ENCODE measurements at places on chromosomes 12 and 14.
A peak's percentile ranks its signal among the peaks of the same experiment; 100 is the strongest.

- no peak for DNase-seq
These were observed 665 bp downstream of the RHOF start for GRCh38 chr12:121792607-121793439.

- no peak for DNase-seq
These were observed 84.4 kb downstream of the SLC24A4 start for GRCh38 chr14:92407410-92407809.

- DNase-seq, result no peak
These were observed 21.9 kb downstream of the PIGH start for GRCh38 chr14:67577909-67578749.

DNA sequence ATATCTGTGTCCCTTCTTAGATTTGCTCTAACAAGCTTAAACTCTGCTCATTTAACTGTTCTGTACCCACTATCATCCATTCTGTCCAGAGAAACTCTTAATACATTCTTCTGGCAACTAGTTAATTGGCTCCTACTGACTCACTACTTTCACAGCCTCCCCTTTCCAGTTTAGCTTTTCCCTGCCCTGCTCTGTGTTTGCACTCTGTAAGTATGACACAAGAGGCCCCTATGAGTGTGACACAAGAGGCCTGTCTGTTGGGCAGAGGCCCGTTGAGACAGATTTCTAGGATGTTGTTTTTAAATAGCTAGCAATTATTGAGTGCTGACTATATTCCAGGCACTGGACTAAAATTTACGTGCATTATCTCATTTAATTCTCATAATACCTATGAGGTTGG, 246.0 kb upstream of the DAAM1 start:
- no peak for DNase-seq

- no peak for DNase-seq
These were observed 29.2 kb downstream of the ALG10 start for GRCh38 chr12:34051486-34051885.

- peak; percentile 97 for DNase-seq
These were observed 25.6 kb downstream of the ELK3 start for GRCh38 chr12:96219700-96220206.

DNA sequence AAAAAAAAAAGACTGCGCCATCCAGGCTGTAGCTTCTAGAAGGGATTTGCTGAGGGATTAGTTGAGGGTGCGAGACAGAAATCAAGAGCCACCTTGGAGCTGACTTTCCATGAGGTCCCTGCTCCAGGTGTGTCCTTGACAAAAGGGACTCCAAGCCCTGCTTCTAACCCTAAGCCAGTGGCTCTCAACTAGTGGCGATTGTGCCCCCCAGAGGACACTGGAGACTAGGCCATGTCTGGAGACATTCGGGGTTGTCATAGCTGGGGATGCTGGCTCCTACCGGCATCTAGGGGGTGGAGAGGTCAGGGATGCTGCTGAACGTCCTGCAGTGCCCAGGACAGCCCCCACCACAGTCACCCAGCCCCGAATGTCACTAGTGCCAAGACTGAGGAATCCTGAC, 40.6 kb downstream of the SPRING1 start:
- DNase-seq, result peak; percentile 34

- DNase-seq, result no peak
These were observed 223.2 kb downstream of the KTN1 start for GRCh38 chr14:55802986-55803872.

DNA sequence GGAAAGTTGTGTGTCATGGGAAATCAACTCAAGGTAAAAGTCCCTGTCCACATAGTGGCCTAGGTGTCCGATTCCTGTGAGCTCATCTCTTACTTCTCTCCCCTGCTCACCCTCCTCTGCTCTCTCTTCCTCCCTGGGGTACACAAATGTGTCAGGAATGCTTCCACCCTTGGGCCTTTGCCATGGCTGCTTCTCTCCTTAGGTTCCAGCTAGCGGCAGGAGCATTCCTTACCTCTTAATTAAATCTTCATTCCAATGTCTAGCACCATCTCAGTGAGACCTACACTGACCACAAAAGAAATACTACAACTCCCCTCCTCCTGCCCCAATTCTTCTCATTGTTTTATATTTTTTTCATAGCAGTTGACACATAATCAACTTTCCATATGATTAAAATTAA, 298.6 kb downstream of the PDZRN4 start:
- DNase-seq, result no peak

DNA sequence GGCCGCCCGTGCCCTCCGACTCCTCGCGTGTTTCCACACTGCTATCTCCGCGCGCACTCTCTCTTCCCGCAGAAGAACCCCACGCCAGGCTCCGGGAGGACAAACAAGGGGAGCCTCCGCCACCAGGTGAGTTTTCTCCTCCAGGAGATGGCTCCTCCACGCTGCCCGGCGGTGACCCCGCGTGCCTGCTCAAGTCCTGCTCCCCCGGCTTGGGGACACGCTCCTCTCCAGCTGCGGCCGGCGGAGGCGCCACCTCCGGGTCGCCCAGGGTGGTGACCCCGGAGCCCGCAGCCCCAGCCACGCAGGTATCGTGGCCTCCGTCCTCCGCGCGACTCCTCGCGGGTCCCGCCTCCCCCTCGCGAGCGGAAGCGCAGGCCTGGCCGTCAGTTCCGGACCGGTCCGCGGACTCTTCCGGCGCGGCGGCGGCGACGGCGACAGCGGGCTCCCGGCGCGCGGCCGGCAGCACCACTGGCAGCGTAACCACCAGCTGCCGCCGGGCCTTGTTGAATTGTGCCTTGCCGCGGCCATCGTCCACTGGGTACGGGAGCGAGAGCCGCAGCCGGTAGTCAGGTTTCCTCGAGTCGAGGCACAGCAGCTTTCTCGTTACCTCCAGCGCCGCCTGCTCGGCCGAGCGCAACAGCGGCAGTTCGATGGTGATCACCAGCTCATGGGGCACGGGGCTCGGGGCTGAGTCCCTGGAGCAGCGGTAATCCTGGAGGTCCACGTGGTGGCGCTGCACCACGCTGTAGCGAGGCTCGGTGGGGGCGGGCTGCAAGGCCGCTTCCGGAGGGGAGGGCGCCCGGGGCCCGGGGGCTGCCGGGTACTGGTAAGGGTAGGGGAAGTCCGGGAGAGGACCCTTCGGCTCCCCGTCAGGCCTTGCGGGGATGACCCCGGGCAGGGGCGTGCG, 1.2 kb downstream of the DNAAF2 start:
- DNase-seq, result peak; percentile 89

DNA sequence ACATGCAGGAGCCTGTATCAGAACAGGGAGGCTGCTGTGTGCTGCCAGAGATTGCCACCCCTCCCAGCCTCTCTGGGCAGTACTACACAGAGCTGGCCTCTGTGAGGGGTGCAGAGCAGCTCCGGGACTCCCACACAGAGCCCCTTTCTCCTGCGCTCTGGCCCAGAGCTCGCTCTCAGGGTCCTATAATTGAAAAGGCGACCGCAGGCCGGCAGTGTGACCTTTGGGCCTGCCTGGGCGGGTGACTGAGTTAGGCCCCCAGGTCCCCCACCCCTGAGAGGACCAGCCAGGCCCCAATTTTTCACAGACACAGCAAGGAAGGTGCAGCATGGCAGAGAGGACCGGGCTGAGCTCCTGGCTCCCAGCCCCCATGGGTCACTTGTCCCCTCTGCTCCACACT, 136.4 kb downstream of the ZFP36L1 start:
- no peak for DNase-seq

DNA sequence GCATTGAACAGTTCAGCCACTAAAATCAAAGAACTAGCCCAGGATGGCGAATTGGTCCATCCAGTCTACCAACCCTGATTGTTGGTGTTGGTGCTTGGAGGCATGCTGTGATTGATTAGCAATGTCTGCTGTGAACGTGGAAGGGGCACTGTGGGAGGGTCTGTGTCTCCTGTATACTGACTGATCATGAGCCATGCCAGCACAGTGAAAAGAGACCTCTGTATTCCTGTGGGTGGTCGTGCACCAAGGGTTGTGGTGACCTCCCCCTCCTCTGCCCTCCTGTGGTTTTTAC, 63.0 kb upstream of the DLK1 start:
- DNase-seq, result no peak

GRCh38 chr14:32375663-32376062, 46.6 kb downstream of the AKAP6 start:
- DNase-seq, result no peak

DNA sequence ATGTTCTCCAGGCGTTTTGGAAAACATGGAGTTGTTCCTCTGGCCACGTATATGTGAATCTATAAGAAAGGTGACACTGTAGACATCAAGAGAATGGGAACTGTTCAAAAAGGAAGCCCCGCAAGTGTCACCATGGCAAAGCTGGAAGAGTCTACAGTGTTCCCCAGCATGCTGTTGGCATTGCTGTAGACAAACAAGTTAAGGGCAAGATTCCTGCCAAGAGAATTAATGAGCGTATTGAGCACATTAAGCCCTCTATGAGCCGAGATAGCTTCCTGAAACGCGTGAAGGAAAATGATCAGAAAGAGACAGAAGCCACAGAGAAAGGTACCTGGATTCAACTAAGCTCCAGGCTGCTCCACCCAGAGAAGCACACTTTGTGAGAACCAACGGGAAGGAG, 92.5 kb upstream of the EIF5 start:
- DNase-seq, result no peak

GRCh38 chr12:70960484-70960883, 39.9 kb upstream of the PTPRR start:
- no peak for DNase-seq

DNA sequence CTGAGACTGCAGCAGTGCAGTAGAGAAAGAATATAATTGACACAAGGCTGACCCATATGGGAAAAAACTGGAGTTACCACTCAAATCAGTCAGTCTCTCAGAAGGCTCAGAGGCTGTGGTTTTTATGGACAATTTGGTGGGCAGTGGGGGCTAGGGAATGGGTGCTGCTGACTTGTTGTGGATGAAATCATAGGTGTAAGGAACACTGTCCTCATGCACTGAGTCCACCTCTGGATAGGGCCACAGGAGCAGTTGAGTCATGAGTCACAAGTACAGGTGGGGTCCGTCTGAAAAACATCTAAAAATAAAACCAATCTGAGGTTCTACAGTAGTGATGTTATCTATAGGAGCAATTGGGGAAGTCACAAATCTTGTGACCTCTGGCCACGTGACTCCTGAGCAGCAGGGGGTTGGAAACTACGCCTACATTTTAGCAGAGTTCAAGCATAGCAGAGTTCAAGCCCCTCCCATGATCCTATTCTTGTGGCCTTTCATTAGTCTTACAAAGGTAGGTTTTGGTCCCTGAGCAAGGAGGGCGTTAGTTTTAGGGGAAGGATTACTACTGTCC, 18.1 kb upstream of the SGPP1 start:
- no peak for DNase-seq

- DNase-seq, result no peak
These were observed 40.6 kb upstream of the LRTM2 start for GRCh38 chr12:1779783-1780182.

DNA sequence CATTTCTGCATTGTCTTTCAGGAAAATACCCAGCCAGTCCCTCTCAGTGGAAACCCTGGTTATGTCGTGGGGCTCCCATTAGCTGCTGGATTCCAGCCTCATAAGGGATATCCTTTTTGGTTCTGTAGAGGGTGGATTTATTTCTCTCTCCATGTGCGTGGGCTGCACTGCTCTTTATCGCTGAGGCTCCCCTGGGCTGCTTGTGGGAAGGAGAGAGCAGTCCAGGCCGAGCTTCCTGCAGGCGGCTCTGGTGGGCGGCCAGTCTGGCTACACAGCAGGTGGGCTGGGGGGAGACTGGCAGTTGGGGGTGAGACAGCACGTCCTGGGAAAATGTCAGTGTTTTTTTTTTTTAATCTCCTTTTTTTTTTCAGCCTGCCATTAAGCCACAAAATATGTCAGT, 27.6 kb downstream of the TCTN1 start:
- DNase-seq, result no peak

DNA sequence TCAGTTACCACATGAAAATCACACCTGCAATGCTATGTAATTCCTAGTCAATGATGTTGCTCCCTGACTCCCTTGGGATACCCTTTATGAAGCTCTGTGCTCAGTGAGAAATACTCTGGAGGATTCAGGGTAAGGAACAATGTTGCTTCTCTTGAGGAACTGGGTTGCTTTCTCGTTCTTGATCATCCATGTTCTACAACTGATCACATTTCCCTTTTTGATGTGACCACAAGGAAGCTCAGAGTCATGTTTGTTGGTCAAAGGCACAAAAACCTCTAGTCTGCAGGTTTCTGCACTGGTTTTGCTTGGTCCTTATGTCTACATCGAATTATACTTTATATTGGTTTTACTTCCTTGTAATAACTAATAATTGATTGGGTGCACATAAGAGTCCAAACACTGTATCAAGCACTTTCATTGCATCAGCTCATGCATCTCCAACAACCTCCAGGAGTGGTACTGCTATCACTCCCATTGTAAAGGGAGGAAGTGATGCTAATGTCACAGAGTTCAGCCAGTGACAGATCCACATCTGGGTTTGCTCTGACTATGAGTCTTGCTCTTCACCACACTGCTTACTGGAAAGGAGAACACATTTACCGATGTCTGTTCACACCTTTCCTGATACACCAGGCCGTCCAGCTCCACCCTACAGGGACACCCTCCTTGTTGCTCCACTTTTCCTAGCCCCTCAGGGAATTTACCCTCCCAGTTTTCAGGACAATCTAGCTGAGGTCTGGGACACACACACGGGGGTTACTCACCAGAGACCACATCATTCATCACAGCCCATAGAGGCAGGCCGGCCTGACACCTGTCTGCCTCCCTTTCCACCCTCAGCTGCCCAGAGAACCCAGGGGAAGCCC, 41.0 kb downstream of the CMKLR1 start:
- no peak for DNase-seq

- no peak for DNase-seq
These were observed 65.1 kb upstream of the NCOR2 start for GRCh38 chr12:124632519-124632984.

- no peak for DNase-seq
These were observed 26.8 kb upstream of the C14orf180 start for GRCh38 chr14:104552738-104553125.

- no peak for DNase-seq
These were observed 11.9 kb upstream of the METAP2 start for GRCh38 chr12:95462081-95462480.

- DNase-seq, result no peak
These were observed 321.9 kb upstream of the RTL1 start for GRCh38 chr14:101225157-101226152.

DNA sequence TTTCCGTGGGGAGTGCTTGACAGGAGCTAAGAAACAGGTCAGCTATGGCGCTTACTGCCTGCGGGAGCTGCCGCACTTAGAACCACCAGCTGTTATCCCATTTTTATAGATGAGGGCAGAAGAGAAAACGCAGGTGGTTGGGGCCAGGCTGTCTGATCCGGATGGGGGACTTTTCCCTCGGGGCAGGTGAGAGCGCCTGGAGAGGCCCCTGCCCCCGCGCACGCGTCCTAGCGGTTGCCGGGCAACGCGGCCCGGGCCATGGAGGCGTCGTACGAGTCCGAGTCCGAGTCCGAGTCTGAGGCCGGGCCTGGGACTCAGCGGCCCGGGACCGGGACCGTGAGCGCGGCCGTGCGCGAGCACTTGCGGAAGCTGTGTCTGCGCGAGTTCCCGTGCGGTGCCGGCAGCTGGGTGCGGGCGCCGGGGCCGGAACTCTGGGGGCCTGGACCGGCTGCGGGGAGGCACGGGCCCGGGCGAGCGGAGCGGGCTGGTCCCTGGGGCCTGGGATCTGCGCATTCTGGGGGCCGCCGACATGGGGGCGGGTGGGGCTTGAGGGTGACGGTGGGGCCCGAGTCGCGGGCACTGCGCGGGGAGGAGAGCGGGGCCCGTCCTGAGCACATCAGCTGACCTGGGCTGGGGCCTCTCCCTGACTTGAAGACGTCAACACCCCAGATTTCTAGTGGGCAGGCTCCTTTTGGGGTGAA, at the start of gene LRRC43:
LRRC43 (plus strand) TSS at position 237 of the 701 bp plus-strand sequence; CDS start at position 259, 22 bp downstream.
- no peak for DNase-seq
